ENCODE measurements at places on chromosomes 5 and 9.

DNA sequence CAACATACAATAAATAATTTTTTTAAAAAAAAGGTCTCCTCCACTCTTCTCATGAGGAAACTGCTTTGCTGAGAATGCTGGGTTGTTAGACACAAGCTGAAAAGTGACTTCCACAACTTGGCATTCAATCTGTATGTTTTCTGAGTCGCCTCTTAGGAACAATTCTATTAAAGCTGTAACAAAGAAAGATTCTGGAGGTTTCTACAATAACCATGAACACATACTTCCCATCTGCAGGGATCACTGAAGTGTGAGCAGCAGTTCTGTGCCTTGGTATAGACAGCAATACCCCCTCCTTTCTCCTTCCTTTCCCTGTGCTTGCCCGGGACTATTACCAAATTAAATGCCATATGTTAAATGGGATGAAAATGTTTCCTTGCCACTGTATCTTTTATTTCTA is 1.5 kb downstream of the DIRAS2 start:
- DNase-seq, result no peak

- no peak for DNase-seq
Measured at GRCh38 chr5:81849770-81850367, 99.0 kb upstream of the SSBP2 start.

DNA sequence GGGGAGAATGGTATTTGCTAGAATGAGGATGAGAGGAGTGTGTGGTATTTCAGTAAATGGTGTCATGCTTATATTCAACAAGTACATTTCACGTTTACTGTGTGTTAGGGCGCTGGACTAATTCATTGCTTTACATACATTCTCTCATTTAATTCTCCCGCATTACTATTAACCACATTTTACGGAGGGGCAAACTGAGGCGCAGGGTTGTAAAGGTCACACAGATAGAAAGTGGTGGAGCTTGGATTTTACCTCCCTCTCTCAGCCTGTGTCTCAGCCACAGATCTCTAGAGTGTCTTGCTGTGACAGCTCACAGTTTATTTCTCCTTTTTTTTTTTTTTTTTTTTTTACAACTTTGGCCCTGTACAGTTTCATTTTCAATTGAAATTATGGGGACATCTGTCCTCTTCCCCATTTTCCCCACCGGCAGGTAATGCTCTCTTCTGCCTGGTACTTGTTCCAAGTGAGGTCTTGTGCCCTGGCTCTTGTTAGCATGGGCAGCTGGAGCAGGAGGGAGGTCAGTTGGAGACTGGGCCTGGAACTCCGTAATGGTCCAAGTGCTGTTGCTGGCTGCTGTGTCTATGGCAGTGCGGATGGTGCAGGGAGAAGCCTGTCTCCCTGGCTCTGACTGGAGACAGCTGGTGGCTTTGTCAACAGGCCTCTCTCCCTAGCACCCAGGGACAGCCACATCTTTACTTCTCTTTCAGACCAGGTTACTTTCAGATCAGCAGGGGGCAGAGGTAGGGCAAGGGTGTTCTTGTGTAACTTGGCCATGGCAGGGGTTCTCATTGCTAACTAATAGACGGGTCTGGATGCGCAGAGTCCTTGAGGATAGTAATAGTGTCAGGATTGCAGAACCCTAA is 20.5 kb upstream of the NDST1 start:
- DNase-seq, result no peak

DNA sequence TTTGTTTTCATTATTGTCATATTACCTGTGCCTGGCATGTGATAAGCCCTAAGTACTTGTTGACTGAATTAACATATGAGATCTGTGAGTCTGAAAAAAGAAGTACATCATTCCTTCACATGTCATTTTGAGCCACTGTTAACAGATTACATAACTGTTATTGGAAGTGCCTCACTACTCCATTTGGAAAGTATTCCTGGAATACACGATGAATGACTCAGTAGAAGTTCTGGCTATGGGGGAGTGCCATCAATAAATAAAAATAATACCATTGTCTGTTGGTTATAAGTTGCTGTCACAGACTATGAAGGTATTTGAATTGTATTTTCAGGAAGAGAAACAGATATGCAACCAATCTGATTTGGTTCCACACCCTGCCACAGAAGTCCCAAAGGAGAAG is 12.9 kb downstream of the NIPSNAP3B start:
- DNase-seq, result no peak

- DNase-seq, result no peak
Measured at GRCh38 chr5:166865206-166865605, 1426.2 kb upstream of the WWC1 start.

DNA sequence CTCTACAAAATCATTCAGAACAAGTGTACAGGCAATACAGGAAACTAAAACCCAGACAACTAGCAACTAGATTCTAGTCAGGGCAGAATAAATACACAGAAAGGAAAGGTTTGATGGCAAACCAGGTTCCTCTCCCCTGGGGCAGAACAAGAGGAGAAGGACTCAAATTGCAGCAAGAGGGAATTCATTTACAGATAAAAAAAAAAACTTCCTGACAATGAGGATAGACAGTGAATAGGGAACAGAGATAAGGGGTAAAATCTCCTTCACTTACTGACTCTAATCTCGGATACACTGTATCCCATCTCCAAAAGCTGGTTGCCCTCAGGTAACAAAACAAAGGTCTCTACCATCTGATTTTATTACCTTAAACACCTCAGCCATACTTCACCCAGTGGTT is 244.0 kb downstream of the SEC61B start:
- DNase-seq, result no peak
